ENCODE measurements at places on chromosomes 11 and 22. TPM values are rescaled to one million over a fixed set of nuclear protein-coding genes. Genes with fewer than 3 reads are reported as not detected.

GRCh38 chr22:37898441-37899181 lies 7.5 kb upstream of the MICALL1 start:
- H3K27me3 ChIP-seq = no peaks in the 10 kb centered on the region
- H3K4me3 ChIP-seq = no peak overlapping the region

- DNase-seq = no peak
- peaks cover 23% of the 10 kb centered on the region for H3K4me1 ChIP-seq
- H3K27ac ChIP-seq = no peak overlapping the region
- H3K4me3 ChIP-seq = no peak overlapping the region
- H3K36me3 ChIP-seq = peaks cover 4% of the 10 kb centered on the region
Measured at GRCh38 chr11:46382646-46383403, 1.4 kb downstream of the MDK start.

HEPACAM gene
- not detected for total RNA-seq

SCN2B gene
- total RNA-seq = not detected

GRCh38 chr11:93133488-93134109 lies 64.2 kb downstream of the SLC36A4 start:
- H3K4me1 ChIP-seq = no peaks in the 10 kb centered on the region
- no peak for DNase-seq
- no peak overlapping the region for H3K4me3 ChIP-seq
- H3K27me3 ChIP-seq = no peaks in the 10 kb centered on the region
- H3K27ac ChIP-seq = no peak overlapping the region
- no peaks in the 10 kb centered on the region for H3K36me3 ChIP-seq

OOSP4B gene
- total RNA-seq = not detected

C22orf42 gene
- total RNA-seq = not detected

GRCh38 chr11:28547321-28547741 lies 439.1 kb downstream of the METTL15 start:
- DNase-seq = no peak
- H3K4me1 ChIP-seq = no peaks in the 10 kb centered on the region
- H3K4me3 ChIP-seq = no peak overlapping the region

DNA sequence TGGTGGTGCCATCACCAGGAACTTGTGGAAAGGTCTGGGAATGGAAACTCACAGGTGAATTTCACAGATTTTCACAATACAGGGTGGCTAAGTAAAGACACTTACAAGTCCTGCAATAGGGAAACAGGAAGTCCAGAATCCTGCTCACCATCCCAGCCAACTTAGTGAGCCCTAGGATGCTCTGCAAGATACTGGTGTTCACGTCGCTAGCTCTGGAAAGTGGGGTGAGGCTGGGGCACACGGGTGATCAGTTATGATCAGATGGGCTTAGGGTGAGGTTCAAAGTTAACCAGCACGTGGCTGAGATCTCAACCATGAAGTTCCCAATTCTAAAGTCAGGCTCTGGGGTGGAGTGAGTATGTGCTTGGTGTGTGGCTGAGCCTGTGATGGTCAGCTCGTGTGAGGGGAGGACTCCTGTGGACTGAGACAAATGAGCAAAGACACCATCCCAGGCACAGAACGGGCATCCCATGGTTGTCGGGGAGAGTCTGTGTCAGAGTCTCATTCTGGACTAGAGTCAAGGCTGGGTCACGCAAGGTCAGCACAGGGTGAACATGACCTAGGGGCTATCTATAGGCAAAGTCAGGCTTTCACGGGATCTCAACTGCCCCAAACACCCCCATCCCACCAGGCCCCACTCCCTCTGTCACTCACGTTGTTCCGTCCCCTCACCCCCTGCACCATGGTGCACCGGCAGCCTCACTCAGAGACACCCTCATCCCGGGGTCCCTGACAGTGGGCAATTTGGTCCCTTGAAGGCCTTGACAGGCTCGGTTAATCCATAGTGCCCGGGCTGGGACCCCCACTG lies 23.9 kb downstream of the IGLL5 start:
- H3K4me3 ChIP-seq = no peak overlapping the region
- DNase-seq = no peak
- no peaks in the 10 kb centered on the region for H3K4me1 ChIP-seq

GRCh38 chr11:123159183-123159857 lies 35.7 kb downstream of the CLMP start:
- no peaks in the 10 kb centered on the region for H3K27me3 ChIP-seq
- DNase-seq = peak; percentile 64
- H3K4me1 ChIP-seq = peaks cover 15% of the 10 kb centered on the region
- no peak overlapping the region for H3K4me3 ChIP-seq
- no peaks in the 10 kb centered on the region for H3K36me3 ChIP-seq

ARHGEF17 gene
- total RNA-seq = 0.47 TPM

GRCh38 chr22:46788441-46789172 lies 26.2 kb downstream of the TBC1D22A start:
- peaks cover under 1% of the 10 kb centered on the region for H3K36me3 ChIP-seq
- H3K4me3 ChIP-seq = peak overlapping the region; percentile 19
- no peak for DNase-seq
- H3K27ac ChIP-seq = peak overlapping the region; percentile 62

NELL1 gene
- total RNA-seq = not detected

LARGE2 gene
- 4.2 TPM for total RNA-seq

Data from CD4-positive, CD25-positive, alpha-beta regulatory T cell (primary cell).